ENCODE measurements at places on chromosomes 3 and 15.

- H3K36me3 ChIP-seq: no peaks in the 10 kb centered on the region
- H3K4me3 ChIP-seq: no peak overlapping the region
- no peaks in the 10 kb centered on the region for H3K27me3 ChIP-seq
- DNase-seq: no peak
- H3K27ac ChIP-seq: no peak overlapping the region
Observed at GRCh38 chr3:31161889-31162288, 267.4 kb upstream of the GADL1 start.

DNA sequence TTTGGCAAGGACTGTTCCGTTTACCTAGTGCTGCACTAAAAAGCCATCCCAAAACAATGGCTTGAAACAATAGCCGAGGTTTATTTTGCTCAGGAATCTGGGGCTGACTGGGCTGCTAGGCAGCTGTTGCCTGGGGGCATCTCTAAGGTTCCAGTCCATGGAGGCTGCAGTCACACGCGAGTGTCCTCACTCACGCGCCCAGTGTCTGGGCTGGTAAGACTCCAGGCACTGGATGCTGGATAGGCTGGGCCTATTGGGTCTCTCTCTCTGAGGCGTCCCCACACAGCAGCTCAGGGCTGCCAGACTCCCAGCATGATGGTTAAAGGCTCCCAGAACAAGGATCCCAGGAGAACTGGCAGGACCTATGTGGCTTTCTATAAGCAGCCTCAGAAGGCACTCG lies 34.2 kb downstream of the ALS2CL start:
- peaks cover 9% of the 10 kb centered on the region for H3K4me1 ChIP-seq
- H3K36me3 ChIP-seq: no peaks in the 10 kb centered on the region
- peaks cover 30% of the 10 kb centered on the region for H3K27me3 ChIP-seq
- no peak overlapping the region for H3K27ac ChIP-seq
- no peak overlapping the region for H3K4me3 ChIP-seq

- H3K27me3 ChIP-seq: no peaks in the 10 kb centered on the region
- no peak overlapping the region for H3K27ac ChIP-seq
- no peak overlapping the region for H3K4me3 ChIP-seq
- DNase-seq: no peak
- H3K36me3 ChIP-seq: no peaks in the 10 kb centered on the region
- no peaks in the 10 kb centered on the region for H3K4me1 ChIP-seq
Observed at GRCh38 chr3:76685858-76686257, 354.0 kb upstream of the ROBO2 start.

GRCh38 chr3:7254251-7254650 lies 393.3 kb downstream of the GRM7 start:
- no peaks in the 10 kb centered on the region for H3K27me3 ChIP-seq
- no peak for DNase-seq
- H3K27ac ChIP-seq: no peak overlapping the region
- no peaks in the 10 kb centered on the region for H3K4me1 ChIP-seq

- H3K27ac ChIP-seq: no peak overlapping the region
- H3K4me3 ChIP-seq: no peak overlapping the region
- peaks cover 2% of the 10 kb centered on the region for H3K36me3 ChIP-seq
- H3K4me1 ChIP-seq: peaks cover 10% of the 10 kb centered on the region
- H3K27me3 ChIP-seq: peaks cover 4% of the 10 kb centered on the region
- DNase-seq: no peak
Observed at GRCh38 chr3:172101107-172101506, 61.7 kb downstream of the FNDC3B start.

DNA sequence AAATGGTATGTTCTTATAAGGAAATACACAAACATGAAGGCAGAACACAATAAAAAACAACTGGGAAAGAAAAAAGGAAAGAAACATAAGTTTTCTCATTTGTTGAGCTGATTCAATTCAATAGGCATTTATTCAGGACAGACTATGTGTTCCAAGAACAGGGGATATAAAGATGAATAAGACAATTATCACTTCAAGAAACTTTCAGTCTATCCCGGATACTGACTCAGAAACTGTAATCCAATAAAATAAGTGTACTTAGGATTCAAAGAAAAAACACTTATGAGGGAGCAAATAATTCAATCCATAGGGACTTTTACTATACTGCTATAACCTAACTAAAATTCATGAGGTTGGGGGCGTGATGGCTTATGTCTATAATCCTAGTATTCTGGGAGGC lies 3.5 kb upstream of the POPDC2 start:
- H3K4me1 ChIP-seq: peaks cover 26% of the 10 kb centered on the region
- DNase-seq: no peak
- H3K27ac ChIP-seq: peak overlapping the region; percentile 87
- no peaks in the 10 kb centered on the region for H3K27me3 ChIP-seq

DNA sequence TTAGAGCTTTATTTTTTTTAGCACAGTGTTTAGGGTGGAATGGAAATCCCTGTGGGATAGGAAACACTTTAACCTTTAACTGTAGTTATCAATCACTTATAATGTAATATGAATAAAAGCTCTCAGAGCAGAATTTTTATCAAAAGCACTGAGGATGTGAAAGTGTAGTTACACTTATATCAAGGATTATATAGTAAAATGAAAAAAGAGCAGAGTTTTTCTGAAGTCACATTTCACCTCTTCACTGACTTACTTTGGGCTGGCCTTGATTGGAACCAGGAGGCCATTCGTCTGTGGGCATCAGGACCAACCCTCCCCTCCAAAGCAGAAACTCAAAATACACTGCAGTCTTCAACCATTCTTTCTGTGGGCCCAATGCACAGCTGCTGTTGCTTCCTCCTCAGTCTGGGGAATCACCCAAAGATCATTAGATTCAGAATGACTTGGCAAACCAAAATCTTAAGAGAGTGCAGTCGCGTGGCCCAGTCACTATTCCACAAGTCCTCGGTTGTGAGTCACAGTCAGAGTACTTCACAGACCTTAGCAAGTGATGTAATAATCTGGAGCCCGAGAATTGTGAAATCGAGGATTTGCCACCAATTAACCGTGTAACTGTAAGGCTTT lies 132.6 kb upstream of the COL8A1 start:
- DNase-seq: no peak
- no peak overlapping the region for H3K27ac ChIP-seq
- H3K4me1 ChIP-seq: peaks cover 2% of the 10 kb centered on the region
- no peak overlapping the region for H3K4me3 ChIP-seq
- H3K27me3 ChIP-seq: no peaks in the 10 kb centered on the region

DNA sequence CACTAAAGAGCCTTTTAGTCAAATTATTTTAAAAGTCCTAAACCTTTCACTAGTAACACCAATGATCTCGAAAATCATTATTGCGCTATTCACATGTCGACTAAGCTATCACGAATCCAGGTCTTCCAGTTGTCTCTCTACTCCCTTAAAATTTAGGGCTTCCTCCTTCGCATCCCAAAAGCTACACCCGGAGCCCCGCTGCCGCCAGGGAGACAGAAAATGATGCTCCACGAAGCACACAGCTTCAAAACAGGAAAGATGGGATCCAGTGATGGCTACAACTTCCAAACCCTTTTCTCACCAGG lies 253 bp downstream of the IFT80 start:
- DNase-seq: no peak
- peaks cover 7% of the 10 kb centered on the region for H3K36me3 ChIP-seq
- peaks cover 20% of the 10 kb centered on the region for H3K4me1 ChIP-seq
- H3K4me3 ChIP-seq: peak overlapping the region; percentile 89

DNA sequence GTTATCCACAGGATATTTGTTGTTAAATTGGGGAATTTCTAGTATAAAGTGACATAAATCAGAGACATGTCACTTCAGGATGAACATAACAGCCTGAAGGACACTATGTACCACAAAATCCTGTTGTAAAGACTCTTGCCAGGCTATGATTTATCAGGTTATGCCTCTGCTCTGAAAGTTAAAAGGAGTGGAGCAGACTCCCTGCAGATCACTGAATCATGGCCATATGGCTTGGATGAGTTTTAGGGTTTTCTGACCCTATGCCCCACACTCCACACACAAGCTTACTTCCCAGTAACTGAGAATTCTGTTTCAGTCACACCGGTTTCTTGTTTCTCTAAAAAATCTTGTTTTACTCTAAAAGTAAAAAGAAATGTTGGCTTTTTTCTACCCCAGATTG lies 869.4 kb downstream of the NAALADL2 start:
- no peaks in the 10 kb centered on the region for H3K36me3 ChIP-seq
- DNase-seq: no peak
- no peak overlapping the region for H3K27ac ChIP-seq
- no peak overlapping the region for H3K4me3 ChIP-seq
- no peaks in the 10 kb centered on the region for H3K27me3 ChIP-seq
- H3K4me1 ChIP-seq: no peaks in the 10 kb centered on the region

GRCh38 chr3:144051211-144051610 lies 79.6 kb downstream of the DIPK2A start:
- no peak overlapping the region for H3K4me3 ChIP-seq
- no peaks in the 10 kb centered on the region for H3K27me3 ChIP-seq
- H3K4me1 ChIP-seq: no peaks in the 10 kb centered on the region
- H3K27ac ChIP-seq: no peak overlapping the region

DNA sequence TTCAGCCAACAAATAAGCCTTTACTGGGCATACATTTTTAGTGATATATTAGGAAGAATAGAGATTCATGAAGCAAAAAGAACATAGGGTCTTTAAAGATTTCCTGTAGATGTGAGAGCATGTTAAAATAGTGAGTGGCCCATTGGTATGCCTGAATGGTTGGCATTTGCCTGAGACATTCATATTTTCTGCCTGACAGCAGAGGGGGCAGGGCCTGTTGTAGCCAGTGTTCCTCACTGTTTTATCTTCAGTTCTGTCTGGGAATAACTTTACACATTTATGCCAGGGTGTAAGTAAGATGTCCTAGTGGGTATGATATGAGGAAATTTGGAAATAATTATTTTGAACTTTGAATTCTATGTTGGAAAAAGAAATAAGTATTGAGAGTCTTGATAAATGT lies 704.7 kb upstream of the ARPP21 start:
- H3K36me3 ChIP-seq: no peaks in the 10 kb centered on the region
- DNase-seq: no peak
- no peak overlapping the region for H3K27ac ChIP-seq
- H3K4me3 ChIP-seq: no peak overlapping the region
- H3K4me1 ChIP-seq: no peaks in the 10 kb centered on the region

DNA sequence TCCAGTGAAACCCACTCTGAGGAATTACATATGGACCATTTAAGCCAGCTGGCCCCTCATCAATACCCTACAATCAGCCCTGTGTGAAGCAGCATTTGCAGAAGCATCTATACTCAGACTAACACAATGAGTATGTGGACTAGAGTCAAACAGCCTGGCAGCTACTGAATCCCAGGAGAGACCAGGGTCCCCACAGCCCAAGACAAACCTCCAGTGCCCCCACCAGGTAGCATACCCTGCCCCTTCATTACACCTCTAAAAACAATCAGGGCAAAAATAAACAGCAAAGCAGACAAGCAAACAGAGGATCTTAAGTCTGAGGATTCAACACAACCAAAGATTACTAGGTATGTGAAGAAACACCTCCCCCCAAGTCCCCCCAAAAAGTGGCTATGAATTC lies 157.4 kb downstream of the LEKR1 start:
- no peaks in the 10 kb centered on the region for H3K27me3 ChIP-seq
- no peak overlapping the region for H3K4me3 ChIP-seq
- no peak for DNase-seq
- H3K4me1 ChIP-seq: peaks cover 21% of the 10 kb centered on the region
- peak overlapping the region; percentile 14 for H3K27ac ChIP-seq

- no peaks in the 10 kb centered on the region for H3K27me3 ChIP-seq
- no peak overlapping the region for H3K4me3 ChIP-seq
- no peak for DNase-seq
- H3K36me3 ChIP-seq: no peaks in the 10 kb centered on the region
- H3K4me1 ChIP-seq: peaks cover 4% of the 10 kb centered on the region
Observed at GRCh38 chr15:66821307-66821706, 119.3 kb downstream of the SMAD6 start.

GRCh38 chr3:67461667-67462142 lies 192.7 kb downstream of the SUCLG2 start:
- H3K4me3 ChIP-seq: no peak overlapping the region
- DNase-seq: no peak
- no peaks in the 10 kb centered on the region for H3K4me1 ChIP-seq
- H3K27me3 ChIP-seq: no peaks in the 10 kb centered on the region
- no peak overlapping the region for H3K27ac ChIP-seq

- H3K4me3 ChIP-seq: no peak overlapping the region
- H3K36me3 ChIP-seq: no peaks in the 10 kb centered on the region
- H3K4me1 ChIP-seq: no peaks in the 10 kb centered on the region
- no peak overlapping the region for H3K27ac ChIP-seq
- DNase-seq: no peak
- H3K27me3 ChIP-seq: no peaks in the 10 kb centered on the region
Observed at GRCh38 chr3:147298511-147298982, 107.8 kb downstream of the ZIC4 start.

- DNase-seq: no peak
- no peaks in the 10 kb centered on the region for H3K36me3 ChIP-seq
- no peak overlapping the region for H3K4me3 ChIP-seq
- no peak overlapping the region for H3K27ac ChIP-seq
- H3K27me3 ChIP-seq: peaks cover 3% of the 10 kb centered on the region
- H3K4me1 ChIP-seq: peaks cover 3% of the 10 kb centered on the region
Observed at GRCh38 chr3:17141699-17142098, 256.9 kb downstream of the PLCL2 start.

- no peak overlapping the region for H3K27ac ChIP-seq
- no peak for DNase-seq
- H3K4me1 ChIP-seq: no peaks in the 10 kb centered on the region
- H3K4me3 ChIP-seq: no peak overlapping the region
- no peaks in the 10 kb centered on the region for H3K36me3 ChIP-seq
- H3K27me3 ChIP-seq: no peaks in the 10 kb centered on the region
Observed at GRCh38 chr3:2543247-2543646, 444.6 kb downstream of the CNTN4 start.

DNA sequence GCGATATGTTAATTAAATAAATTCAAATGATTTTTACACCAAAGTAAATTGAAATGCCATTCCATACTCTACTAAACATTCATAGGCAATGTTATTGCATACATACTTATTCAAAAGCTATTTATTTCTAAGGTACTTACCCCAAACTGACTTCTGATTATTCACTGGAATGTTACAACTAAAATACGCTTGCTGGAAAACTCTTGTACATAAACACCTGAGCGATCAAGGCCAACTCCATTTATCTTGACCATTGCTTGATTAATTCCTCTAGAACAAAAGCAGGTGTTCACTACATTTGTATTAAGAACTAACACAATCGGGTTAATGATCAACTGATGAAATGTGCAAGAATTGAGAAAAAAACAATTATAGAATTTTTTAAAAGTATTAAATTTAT lies at the start of gene SERPINI2:
Gene SERPINI2 (minus strand): TSS at position 180 of the 400 bp plus-strand sequence. CDS start 2,208 bp downstream, outside the sequence.
- no peaks in the 10 kb centered on the region for H3K36me3 ChIP-seq
- no peaks in the 10 kb centered on the region for H3K4me1 ChIP-seq
- no peak within 1 kb of the TSS for H3K4me3 ChIP-seq
- H3K27me3 ChIP-seq: no peaks in the 10 kb centered on the region
- no peak for DNase-seq

- H3K4me3 ChIP-seq: no peak overlapping the region
- peaks cover 35% of the 10 kb centered on the region for H3K36me3 ChIP-seq
- peaks cover 36% of the 10 kb centered on the region for H3K4me1 ChIP-seq
- no peak for DNase-seq
- H3K27ac ChIP-seq: peak overlapping the region; percentile 78
Observed at GRCh38 chr3:32482693-32483092, 20.0 kb downstream of the CMTM6 start.

Measured in memory B cell (primary cell).